ENCODE measurements at places on chromosomes 2 and 18.
A peak's percentile ranks its signal among the peaks of the same experiment; 100 is the strongest.

- no peak for DNase-seq
These were observed 439.5 kb upstream of the ZEB2 start for GRCh38 chr2:144959416-144959815.

DNA sequence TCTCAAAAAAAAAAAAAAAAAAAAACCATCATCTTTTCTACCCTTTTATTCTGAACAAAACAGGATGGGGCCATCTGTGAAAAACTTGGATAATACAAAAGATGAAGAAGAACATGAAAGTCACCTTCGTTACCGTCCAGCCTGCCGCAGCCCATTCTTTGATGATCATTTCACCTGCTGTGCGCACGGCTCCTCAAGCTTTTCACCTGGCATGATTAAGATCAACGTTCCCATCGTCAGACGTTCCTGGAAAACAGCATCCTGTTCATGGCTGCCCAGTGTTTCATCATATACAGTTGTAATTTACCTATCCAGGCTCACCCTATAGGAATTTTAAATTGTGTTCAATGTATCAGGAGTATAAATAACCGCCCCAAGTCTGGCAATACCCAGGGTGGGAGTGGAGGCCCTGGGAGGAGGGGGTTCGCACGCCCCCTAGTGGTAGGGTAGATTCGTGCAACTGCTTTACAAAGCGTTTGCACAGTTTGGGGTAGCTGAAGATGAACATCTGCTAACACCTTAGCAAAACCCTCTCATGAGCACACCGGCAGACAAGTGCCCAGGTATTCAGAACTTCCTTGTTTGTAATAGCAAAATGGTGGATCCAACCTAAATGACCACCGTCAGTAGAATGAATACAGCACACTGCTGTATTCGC lies 49.0 kb upstream of the GLI2 start:
- DNase-seq = no peak

DNA sequence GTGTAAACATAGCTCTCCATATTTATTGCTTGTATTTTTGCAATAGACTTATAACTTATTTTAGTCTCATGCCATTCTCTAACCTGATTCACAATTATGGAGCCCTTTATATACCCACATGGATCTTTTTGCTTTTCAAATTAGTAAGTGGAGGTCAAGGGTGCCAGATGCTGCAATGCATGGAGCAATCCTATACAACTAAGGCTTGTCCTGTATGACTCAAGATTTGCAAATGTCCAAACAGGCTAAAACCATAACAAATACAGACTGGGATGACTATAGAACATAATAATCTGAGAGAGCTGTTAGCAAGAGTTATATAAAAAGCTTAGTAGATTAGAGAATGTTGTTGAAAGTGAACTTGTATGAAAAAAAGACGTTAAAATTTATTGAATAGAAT lies 690.4 kb upstream of the NRXN1 start:
- no peak for DNase-seq

DNA sequence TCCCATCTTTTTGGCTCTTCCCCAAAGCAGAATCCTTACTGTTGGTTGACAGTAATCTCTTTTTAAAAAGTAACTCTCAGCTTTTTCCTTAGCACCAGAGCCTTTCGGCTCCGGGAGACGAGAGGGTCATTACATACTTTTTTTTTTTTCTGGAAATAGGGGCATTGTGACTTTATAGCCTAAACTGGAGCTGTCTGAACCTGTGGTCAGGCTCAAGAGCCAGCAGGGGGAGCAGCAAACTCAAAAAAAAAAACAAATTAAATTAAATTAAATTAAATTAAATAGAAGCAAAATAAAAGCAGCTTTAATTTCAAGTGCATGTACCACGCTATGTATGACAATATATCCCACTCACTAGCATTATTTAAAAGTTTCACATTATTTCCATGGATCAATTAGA lies 156.6 kb downstream of the DTNA start:
- DNase-seq = no peak

GRCh38 chr2:133163111-133163510 lies 405.2 kb downstream of the NCKAP5 start:
- DNase-seq = no peak

- no peak for DNase-seq
These were observed 68.9 kb upstream of the LTBP1 start for GRCh38 chr2:32877587-32878510.

DNA sequence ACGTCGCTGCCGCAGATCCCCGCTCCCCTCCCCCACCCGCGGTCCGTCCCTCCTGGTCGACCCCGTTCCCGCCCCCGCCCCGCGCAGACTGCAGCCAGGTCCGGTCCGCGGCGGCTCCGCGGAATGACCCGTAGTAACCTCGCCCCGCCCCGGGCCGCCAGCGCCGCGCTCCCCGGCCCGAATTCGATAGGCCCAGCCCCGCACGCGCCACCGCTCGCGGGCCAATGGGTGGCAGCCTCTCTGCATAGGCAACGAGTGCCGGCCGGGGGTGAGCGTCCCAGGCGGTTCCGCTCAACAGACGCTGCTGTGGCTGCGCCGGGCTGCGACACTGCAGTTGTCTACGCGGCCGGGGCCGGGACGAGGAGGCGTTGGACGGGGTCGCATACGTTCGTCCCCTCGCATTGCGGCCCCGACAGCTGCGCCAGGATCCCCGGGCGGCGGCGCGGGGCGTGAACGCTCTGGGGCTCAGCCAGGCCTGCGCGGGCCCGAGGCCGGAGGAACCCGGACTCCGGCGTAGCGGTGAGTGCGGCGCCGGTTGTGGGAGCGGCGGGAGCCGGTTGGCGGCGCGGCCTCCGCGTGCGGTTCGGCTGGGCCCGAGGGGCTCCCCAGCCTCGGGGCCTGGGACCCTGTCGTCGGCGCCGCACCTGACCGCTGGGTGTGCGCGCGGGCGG lies at the start of gene ACSL3:
Gene ACSL3, plus strand, starts transcription at position 297 of the 671 bp plus-strand sequence. CDS start 47,737 bp downstream, outside the sequence.
- peak; percentile 89 for DNase-seq

GRCh38 chr2:75200140-75201096 lies 1.1 kb upstream of the TACR1 start:
- DNase-seq = peak; percentile 67

DNA sequence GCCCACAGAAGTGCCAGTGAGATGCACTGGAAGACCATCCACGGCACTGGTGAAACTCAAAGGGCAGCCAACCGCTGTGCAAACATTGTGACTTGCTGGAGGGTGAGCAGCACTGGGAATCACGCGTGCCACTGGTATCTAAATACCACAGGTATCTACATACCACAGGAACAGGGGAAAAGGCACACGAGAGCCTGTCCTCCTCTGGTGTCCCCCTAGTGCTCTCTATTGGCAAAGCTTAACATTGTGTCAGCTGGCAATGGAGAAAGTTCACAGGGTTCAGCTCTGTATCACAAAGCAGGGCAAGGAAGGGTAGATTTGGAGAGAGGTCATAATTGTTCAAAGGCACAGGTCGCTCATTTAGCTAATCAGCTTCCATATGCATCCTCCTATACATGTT lies 12.6 kb upstream of the SEC11C start:
- no peak for DNase-seq

DNA sequence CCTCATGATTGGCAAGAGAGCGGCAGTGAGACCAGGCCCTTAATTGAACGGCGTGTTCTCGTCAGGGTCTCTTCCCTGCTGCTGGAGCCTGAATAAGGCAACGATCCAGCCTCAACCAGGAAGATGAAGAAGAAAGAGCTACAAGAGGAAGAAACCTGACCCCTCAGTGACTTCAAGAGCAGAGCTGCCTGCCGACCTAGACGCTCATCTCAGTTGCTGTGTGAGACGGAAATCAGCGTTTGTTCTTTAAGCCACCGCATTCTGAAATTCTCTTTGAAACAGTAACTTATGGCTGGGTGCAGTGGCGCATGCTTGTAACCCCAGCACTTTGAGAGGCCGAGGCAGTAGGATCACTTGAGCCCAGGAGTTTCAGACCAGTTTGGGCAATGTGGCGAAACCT lies 29.6 kb upstream of the KCNG3 start:
- no peak for DNase-seq

GRCh38 chr2:60079562-60079961 lies 473.9 kb downstream of the BCL11A start:
- no peak for DNase-seq

GRCh38 chr2:97708608-97709007 lies 4.8 kb upstream of the ZAP70 start:
- DNase-seq = no peak

DNA sequence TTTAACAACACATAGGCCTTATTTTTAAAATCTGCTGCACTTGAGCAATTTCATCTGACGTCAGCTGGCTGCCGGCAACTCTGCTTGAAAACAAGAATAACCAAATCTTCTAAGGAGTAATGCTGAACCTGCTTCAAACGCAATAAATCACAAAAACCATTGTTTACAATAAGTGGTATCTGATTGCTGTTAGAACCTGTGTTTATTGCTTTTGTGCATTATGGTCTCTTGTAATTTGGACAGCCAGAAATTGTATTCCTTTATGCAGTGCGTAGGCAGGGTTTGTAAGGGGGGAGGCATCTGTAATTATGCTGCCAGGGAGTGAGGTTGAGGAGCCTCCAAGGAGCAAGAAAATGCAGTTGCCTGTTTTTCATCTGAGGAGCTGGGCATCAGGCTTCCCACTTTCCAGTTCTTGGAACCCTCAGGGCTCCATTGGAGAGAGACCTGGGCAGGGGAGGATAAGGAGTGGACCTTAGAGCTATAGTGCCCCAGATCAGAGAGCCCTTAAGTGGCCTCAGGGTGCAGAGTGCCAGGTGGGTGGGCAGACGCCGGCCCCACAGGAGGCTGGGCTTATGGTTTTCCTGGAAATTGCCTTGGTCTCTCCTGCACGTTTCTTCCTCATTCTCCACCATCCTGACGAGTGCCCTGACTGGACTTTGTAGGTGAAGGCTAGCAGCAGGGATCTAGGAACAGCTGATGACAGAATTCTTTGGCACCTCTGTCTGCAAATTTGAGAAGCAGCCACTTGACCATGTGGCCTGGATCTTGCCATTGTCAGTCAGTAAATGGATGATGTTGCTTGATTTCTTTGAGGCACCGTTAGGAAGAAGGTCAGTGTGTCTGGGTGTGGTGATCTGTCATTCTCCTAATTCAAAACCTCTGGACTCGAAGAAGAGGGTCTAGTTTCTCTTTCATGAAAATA lies 129.2 kb downstream of the KLHL29 start:
- DNase-seq = no peak

GRCh38 chr18:32598144-32598543 lies 127.5 kb upstream of the GAREM1 start:
- DNase-seq = no peak

DNA sequence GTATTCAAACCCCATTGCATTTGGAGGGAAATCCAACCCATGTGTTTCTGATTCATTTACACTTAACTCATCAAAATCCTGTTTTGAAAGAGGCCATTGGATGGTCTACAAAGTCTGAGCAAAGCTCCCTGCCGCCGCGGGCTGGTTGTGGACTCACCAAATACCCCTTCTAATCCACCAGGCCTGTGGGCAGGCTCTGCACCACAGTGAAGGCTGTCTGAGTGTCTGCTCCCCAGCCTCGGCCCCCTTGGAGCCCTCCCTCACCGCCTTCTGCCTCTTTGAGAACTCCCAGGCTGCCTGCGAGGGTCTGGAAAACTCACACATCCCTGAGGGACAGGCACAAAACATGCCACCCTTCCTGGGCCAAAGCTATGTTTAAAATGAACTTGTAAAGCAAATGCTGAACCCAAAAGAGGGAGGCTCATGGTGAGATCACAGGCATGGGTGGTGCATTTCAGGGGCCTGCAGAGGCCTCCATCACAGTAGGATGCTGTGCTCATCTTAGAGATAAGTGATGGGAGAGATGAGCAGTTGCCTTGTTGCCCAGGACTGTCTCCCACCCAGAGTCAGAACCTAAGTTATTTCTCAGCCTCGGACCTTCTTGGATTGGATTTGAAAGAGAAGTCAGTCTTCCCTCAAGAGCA lies 225.0 kb downstream of the CYP26B1 start:
- DNase-seq = no peak

DNA sequence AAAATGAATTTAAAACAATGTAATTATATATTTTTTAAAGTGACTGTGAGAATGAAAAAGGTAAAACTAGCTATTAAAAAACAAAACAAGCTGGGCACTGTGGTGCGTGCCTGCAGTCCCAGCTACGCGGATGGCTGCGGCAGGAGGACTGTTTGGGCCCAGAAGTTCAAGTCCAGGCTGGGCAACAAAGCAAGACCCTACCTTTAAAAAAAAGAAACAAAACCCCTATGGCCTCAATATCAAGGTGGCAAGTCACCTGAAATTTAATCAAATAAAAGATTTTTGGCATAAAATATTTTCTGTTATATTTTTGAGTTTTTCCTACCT lies 46.9 kb upstream of the STRN start:
- no peak for DNase-seq

DNA sequence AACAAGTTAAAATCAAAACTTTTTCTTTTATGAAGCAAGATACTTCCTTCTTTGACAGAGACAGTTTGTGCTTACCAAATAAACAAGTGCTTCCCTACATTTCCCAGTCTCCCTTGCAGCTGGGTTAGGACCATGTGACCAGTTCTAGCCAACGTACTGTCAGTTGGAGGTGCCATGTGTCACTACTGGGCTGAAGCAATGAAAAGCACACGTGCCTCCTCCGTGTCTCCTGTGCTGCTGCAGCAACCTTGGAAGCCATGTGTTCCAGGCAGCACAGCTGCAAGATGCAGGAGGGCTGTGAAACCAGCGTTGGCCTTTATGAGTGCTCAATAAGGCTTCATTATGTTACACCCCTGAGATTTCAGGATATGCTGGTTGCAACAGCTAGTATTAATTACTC lies 93.2 kb downstream of the DHRS9 start:
- DNase-seq = no peak

DNA sequence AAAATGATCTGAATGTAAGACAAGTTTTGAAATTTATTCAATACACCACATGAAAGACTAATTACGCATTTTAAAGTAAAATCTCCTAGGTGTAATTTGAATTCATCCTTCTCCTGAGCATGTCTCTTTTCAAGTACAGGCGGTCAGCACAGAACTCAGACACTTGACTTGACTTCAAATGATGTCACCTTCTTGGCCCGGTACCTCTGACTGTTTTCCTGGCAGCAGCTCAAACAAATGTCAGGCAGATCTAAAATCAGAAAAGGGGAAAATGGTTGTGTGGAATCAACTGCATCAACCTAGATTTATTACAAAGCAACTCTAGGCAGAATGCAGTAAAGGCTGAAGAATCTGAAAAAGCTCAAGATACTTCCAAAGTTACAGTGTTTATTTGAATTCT lies 11.4 kb upstream of the PROKR1 start:
- no peak for DNase-seq

- no peak for DNase-seq
These were observed 518.2 kb upstream of the LRATD1 start for GRCh38 chr2:14114275-14114674.

DNA sequence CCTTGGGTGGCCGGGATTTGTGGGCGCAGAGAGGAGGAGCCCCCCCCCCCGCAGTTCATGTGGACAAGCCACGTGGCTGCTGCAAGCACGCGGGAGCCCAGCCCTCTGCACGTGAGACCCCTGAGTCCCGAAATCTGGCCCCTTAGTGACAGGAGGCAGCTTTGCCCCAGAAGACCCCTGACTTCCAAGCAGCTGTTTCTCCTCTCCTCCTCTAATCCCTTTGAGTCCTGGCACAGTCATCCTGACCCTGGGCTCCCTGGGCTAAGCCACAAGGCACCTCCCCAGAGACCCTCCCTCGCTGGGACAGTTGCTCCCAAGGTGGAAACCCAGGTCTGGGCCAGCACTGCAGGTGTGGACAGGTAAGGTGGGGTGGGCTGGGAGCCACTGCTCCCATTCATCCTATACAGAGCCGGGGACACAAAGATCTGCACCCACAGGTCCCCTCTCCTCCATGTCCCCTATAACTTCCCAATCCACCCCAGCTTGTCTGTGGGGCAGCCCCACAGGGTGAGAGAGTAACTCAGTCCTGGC lies 923 bp downstream of the TEKT4 start:
- no peak for DNase-seq

- DNase-seq = no peak
These were observed 21.8 kb upstream of the GLS start for GRCh38 chr2:190858817-190859216.
